CD4-positive, alpha-beta T cell treated with Interleukin-17A for 4 hours (primary cell): ENCODE measurements at places on chromosomes 4 and X.
A peak's percentile ranks its signal among the peaks of the same experiment; 100 is the strongest.

- DNase-seq, result no peak
Observed at GRCh38 chrX:9682456-9682855, 83.2 kb downstream of the GPR143 start.

- no peak for DNase-seq
Observed at GRCh38 chr4:154319736-154320135, 171.9 kb downstream of the DCHS2 start.

- DNase-seq, result no peak
Observed at GRCh38 chrX:68651110-68651509, 3.6 kb downstream of the STARD8 start.

DNA sequence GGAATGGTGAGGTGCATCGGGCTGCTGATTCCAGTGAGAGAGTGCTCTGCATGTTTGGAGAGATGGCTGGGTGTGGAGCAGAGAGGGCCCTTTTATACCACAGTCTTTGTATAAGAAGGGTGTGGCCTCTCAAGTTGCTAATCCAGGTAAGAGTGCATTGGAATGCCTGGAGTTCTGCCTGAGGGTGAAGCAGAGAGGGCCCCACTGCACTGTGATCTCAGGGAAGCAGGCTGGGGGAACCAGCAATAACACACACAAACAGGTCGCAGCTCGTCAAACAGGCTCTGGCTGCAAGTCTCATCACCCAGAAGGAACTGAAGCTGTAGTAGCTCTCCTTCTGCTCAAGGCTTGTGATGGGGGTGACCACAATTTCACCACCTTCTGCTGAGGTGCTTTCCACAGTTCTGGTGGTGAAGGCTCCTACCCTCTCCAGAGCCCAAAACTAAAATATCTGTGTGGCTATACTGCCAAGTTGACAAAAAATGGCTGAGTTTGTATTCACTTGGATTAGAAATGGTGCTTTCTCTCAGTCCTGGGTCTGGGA lies 687.4 kb upstream of the HS3ST1 start:
- no peak for DNase-seq

- no peak for DNase-seq
Observed at GRCh38 chr4:159021597-159022385, 81.1 kb upstream of the RAPGEF2 start.

DNA sequence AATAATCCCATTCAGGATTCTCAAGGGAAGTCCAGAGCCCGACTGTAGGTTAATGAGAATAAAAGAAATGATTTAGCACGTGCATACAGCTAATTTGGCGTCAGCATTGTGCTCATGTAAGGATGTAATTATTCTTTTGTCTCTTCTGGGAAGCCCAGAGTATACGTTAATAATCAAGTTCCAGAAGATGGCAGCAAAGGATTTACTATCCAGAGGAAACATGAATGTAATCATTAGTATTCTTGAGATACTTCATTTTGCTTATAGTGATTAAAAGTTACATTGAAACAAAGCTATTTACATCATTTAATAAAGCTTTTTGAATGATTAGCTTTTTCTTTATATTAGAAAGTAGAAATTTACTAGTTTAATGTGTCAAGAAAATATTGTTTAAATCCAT lies 27.1 kb upstream of the MAP9 start:
- DNase-seq, result no peak

- DNase-seq, result peak; percentile 47
Observed at GRCh38 chrX:119236623-119237561, 807 bp downstream of the PGRMC1 start.

DNA sequence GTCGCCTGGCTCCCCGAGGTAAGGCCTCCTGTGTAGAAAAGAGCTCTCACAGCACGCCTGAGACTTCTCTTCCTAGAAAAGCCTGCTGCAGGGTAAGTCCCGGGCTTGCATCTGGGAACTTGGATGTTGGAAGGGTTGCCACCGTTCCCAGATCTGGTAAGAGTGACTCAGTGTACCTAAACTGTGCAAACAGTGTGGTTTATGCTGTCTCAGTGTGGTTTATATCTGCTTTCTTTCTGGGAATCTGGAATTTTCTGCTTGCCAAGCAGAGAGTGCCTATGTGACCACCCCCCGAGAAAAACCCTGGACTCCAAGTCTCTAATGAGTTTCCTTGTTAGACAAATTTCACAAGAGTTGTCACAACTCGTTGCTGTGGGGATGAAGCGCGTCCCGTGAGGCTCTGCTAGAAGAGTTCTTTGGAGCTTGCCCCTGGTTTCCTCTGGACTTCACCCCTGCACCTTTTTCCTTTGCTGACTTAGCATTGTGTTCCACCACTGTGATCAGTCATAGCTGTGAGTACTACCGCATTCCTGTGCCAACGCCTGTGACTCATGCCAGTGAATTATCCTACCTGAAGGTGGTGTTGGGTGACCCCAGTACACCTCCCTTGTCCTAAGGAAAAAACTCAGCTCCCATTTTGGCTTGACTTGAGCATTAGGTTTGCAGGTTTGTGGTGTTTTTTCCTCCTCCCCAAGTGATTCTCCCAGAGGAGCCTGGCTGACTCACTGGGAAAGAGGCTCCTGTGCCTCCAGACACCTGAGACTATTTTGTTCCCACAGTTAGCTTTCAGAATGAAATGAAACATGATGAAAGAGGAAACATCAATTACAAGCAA lies 14.5 kb downstream of the SLC2A9 start:
- DNase-seq, result no peak

DNA sequence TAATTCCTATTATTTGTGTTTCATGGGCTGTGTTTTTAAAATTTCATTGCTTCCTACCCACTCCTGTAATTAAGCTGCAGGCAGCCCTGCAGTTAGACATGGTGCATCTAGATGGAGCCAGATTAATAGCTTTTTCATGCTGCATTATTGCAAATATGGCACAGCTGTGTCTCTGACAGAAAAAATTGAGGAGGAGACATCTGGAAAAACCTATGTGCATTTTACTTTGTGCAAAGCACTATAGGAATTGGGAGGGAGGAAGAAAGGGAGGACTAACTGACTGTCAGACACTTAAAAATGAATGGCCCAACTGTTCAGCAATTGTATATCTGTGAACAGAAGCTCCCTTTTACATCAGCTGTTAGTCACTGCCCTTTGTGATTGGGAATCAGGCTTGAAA lies 8.1 kb upstream of the RPGR start:
- no peak for DNase-seq

GRCh38 chrX:122567911-122568310 lies 616.2 kb upstream of the GRIA3 start:
- no peak for DNase-seq

DNA sequence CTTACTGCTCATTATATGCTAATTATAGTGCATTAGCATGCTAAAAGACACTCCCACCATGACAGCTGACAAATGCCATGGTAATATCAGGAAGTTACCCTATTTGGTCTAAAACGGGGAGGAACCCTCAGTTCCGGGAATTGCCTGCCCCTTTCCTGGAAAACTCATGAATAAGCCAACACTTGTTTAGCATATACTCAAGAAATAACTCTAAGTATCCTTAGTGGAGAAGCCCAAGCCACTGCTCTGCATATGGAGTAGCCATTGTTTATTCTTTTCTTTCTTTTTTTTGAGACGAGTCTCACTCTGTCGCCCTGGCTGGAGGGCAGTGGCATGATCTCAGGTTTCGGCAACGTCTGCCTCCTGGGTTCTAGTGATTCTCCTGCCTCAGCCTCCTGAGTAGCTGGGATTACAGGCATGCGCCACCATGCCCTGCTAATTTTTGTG lies 15.5 kb downstream of the NUDT6 start:
- DNase-seq, result no peak

DNA sequence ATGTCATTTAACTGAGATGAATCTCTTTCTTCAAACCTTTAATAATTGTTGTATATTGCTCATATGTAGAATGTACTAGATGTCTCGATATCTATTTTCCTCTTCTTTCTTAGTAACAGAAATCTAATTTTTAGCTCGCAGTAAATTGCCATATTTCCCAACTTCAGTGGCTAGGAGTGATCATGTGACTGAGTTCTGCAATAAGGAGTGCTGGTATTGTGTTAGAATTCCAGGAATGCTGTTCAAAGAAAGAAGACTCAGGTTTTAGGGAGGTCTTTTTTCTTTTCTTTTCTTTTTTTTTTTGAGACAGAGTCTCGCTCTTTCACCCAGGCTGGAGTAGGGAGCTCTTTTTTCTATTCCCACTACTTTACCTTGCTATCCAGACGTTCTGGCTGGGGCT lies 81.7 kb downstream of the SLC10A7 start:
- DNase-seq, result no peak

- DNase-seq, result no peak
Observed at GRCh38 chrX:118519411-118520215, 24.0 kb downstream of the DOCK11 start.

- DNase-seq, result no peak
Observed at GRCh38 chrX:118183606-118184005, 67.0 kb upstream of the KLHL13 start.

GRCh38 chr4:26076000-26076587 lies 162.1 kb downstream of the SMIM20 start:
- DNase-seq, result peak; percentile 27

- no peak for DNase-seq
Observed at GRCh38 chr4:76357981-76358380, 51.4 kb downstream of the STBD1 start.

DNA sequence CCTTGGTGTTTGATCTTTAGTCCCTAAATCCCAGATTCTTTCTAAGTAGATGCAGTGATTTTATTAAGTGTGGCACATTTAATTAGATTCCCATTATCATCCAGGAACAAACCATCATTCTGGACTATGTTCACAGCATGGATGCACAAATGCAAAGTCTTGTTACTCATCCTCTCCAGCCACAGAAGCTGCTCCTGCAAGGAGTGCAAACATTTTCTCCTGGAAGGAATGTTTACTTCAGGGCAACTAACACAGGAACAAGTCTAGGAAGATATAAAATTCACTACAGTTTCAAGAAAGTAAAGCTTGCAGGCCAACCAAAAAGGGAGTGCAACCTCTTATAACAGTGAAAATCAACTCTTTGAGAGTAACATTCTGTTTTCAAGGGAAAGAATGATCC lies 106.0 kb downstream of the IQCM start:
- no peak for DNase-seq

DNA sequence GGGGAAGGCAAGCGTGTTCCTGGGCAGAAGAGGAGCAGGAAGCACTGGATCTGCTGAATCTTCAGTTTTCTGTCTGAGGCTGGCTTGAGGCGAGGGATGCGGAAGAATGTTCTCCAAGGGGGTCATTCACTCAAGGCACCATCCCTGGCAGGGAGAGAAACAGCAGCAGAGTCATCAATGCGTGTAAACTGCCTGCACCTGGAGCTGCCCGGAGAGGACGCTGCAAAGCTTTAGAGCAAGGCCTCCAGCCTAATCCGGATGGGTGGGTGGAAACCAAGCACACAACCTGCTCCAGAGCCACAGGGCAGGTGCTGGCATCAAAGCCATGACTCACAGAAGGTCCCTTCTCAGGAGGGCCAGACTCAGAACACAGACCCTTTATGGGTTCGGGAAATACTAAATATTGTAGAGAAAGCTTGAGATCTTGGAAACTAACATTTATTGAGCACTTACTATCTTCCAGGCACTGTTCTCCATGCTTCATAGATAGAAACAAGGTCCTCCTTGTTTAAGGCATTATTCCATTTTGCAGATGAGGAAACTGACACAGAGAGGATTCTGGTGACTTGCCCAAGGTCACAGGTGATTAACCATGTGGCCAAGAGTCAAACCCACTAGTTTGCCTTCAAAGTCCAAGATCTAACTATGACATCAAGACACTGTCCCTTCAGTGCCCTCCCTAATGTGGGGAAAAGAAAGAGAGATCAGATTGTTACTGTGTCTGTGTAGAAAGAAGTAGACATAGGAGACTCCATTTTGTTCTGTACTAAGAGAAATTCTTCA lies 7.7 kb downstream of the PROM1 start:
- DNase-seq, result no peak

- no peak for DNase-seq
Observed at GRCh38 chr4:127000846-127001245, 631.9 kb upstream of the INTU start.

DNA sequence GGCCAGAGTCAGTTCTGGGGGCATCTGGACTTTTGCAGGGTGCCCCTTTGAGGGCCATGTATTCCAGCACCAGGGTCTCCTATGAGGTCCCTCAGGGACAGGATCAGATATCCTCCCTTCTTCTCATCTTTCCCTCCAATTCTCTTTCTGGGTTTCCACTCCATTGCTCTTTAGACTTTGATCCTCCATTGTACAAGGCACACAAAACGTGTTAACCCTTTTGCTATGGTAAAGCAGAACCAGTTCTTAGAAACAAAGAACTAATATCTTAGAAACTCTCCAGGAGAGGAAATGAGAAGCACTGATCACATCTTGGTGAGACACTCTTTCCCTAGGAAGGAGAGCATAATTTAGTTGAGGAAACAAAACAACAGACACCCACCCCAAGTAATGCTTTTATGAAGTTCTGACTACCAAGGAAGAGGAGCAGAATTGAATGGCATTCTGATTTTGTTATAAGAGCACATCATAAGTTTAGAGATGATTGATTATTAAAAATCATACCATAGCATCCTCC lies 200.7 kb upstream of the NPY2R start:
- no peak for DNase-seq

GRCh38 chr4:6908432-6909112 lies 1.1 kb upstream of the TBC1D14 start:
- no peak for DNase-seq

DNA sequence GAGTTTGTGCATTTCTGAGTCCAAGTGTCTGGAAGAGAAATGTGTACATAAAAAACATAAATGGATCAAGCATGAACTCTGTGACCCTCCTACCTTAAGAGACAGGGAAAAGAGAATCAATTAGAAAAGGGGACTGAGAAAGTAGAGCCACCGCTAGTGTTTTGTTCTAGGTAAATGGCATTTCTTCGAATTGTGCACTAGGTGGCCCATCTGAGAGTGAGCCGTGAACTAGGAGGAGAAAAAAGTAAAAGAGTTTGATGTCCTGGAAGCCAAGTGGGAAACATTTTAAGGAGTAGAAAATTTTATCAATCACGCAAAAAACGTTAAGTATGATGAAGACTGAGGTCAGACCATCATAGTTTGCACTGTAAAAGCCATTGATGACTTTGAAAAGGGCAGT lies 55.1 kb downstream of the NAF1 start:
- no peak for DNase-seq

DNA sequence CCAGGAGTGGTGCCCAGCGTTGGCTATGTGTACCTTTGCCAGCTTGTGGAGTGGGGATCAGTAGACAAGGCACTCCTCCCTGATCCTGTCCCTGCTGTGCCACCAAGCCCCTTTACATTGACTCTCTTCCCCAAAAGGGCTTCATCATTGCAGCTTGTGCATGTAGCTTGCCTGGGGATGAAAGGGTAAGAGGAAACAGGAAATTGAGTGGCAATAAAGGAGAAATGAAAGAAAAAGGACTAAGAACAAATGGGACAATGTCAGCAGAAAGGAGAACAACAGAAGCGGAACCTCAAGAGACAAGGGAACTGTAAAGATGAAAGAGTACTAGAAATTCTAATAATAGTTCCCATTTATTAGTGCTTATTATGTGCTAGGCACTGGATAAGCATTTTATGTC lies 8.7 kb upstream of the IL13RA1 start:
- DNase-seq, result no peak
